Mesenteric fat pad (tissue), 1 donor: ENCODE measurements at places on chromosomes 5 and 9. TPM values are rescaled to one million over a fixed set of nuclear protein-coding genes. Genes with fewer than 3 reads are reported as not detected.

The PTGS1 gene
- total RNA-seq: 16.5 TPM

DNA sequence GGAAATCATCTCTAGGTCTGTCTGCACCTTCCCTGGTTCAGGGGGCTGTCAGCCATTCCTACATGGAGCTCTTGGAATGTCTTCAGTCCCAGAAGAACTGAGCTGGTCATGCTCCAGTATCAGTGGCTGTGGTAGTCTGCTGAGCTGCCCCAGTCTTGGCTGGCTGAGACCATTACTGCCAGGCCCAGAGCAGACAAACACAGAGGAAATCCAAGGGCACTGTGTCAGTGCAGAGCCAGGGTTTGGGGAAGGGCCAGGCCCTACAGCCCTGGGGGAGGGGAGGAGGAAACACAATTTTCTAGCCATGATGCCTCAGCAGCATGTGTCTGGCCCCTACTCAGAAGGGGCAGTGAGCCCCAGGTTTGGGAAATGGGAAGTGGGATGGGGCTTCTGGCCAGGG lies 58.4 kb downstream of the ARHGEF37 start:
- peak; percentile 83 for DNase-seq

- DNase-seq: no peak
Observed at GRCh38 chr5:106656821-106657220, 1013.9 kb downstream of the EFNA5 start.

- no peak for DNase-seq
Observed at GRCh38 chr9:110951805-110952539, 86.3 kb downstream of the LPAR1 start.

The MAP1B gene
- 121 TPM for total RNA-seq

GRCh38 chr5:54120473-54120872 lies 189.9 kb downstream of the ARL15 start:
- DNase-seq: no peak

GRCh38 chr9:16413509-16414016 lies 456.9 kb downstream of the BNC2 start:
- DNase-seq: no peak

The ABITRAM gene
- 10.4 TPM for total RNA-seq

DNA sequence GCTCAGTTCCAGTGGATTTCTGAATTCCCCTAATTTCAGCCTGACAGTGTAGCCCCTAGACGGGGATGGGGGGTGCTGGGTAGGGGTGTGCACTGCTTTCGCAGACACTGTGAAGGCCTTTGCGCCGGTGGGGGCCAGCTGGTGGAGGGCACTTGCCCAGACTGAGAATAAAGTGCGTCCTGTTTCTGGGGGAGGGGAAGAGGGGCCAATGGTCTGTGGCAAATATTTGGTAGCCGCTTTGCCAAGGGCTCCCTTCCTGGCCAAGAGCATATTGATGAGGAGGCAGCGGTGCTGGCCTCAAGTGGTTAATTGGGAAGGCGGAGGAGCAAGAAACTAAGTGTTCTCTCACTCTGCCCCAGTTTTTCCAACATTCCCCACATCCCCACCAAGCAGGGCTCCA lies 1.4 kb downstream of the CXCL14 start:
- no peak for DNase-seq

GRCh38 chr9:113998525-113999255 lies 79.4 kb downstream of the AMBP start:
- peak; percentile 55 for DNase-seq

- no peak for DNase-seq
Observed at GRCh38 chr5:125129151-125129806, 382.8 kb upstream of the ZNF608 start.

GRCh38 chr9:15205632-15206420 lies 101.2 kb downstream of the TTC39B start:
- no peak for DNase-seq

GRCh38 chr9:35562895-35563780 lies 41.9 kb upstream of the TESK1 start:
- DNase-seq: no peak

The HSDL2 gene
- 90.0 TPM for total RNA-seq

GRCh38 chr9:22657713-22658112 lies 211.1 kb downstream of the DMRTA1 start:
- no peak for DNase-seq

The HK3 gene
- total RNA-seq: 41.1 TPM

DNA sequence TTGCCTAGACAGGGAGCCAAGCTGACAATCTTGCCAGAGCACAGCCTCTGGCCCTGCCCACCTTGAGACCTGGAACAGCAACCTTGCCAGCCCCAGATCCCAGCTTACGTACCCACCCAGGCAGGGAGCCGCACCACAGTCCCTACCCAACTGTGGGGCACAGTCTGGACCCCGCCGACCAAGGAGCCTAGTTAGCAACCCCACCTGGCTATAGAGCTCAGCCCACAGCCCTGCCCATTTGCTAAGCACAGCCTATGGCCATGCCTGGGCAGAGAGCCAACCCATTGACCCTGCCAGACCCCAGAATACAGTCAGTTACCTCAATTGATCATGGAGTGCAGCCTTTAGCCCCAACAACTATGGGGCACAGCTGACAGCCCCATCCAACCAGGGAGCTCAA lies 97.9 kb upstream of the SH3GL2 start:
- no peak for DNase-seq

The PROP1 gene
- not detected for total RNA-seq

The CACFD1 gene
- total RNA-seq: 9.3 TPM

DNA sequence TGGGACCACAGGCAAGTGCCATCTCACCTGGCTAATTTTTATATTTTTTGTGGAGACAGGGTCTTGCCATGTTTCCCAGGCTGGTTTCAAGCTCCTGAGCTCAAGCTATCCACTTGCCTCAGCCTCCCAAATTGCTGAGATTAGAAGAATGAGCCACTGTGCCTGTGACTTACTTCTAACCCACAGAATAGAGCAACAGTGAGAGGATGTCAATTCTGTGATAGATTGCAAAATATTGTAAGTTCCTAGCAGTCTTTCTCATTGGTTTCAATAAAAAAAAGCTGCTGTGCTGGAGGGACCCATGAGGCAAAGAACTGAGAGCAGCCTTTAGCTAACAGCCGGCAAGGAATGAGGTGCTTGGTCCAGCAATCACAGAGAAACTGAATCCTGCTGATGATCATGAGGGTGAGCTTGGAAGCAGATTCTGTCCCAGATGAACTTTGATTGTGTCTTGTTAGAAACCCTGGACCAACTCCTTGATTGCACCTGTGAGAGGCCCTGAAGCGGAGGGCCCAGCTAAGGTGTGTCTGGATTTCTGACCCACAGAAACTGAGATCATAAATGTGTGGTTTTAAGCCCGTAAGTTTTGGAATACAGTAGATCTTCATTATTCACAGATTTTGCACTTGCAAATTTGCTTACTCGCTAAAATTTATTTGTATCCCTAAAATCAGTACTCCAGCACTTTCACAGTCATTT lies 149.7 kb downstream of the GCNT1 start:
- no peak for DNase-seq

The PCDHAC2 gene
- 1.1 TPM for total RNA-seq

DNA sequence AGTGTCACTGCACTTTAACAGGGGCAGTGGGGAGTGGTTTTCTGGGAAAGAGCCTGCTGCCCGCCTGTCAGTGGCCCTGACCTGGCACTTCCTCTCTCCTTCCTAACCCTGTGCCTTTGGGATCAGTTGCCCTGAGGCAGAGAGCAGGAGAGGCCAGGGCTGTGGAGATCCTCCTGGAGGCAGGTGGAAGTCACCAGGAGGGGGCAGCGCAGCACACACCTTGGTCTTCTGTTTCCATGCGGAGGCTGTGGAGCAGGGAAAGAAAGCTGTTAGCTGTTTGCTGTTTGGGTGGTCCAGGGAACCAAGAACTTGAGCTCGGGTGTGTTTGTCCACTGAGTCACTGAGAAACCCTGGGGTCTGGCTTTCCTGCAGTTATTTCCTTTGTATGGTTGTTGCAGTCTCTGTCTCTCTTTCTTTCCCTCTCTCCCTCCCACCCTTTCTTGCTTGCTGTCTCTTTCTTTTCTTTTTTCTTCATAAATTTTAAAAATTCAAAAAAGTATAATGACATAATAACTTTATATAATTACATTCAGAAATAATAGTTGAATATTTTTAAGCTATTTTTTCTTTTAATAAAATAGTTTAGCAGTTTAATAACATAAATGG lies 28.1 kb downstream of the NTRK2 start:
- DNase-seq: no peak

DNA sequence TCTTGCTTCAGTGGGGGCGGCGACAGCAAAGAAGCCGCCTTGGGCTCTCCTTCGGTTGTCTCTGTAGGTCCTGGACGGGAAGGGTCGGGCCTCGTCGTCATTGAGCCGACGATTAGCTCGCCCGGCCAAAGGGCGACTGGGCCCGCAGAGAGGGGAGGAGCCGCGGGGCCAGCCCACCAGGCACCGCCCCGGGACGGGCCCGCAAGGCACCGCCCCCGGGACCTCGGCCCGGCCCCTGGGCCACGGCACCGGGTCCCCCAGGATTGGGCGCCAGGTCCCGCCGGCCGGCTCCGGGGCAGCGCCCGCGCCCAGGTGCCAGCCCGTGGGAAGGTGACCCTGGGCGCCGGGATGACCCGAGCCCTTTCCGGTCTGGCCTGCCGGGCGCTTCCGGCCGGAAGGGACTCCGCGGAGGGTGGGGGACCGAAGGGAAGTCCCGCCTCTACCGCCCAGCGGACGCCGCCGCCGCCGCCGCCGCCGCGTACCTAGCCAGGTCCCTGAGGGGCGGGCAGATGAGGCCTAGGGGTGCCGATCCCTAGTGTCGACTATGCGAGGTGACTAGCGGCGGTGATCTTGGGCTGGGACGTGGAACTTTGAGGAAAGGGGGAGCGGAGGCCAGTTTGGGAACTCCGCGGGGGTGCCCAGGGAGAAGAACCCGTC lies at the start of the genes GBA2 and RGP1:
TSS of gene GBA2 (minus strand) at position 371 of the 657 bp plus-strand sequence. CDS start 524 bp downstream, outside the sequence.
TSS of gene RGP1 (plus strand) at position 430 of the 657 bp plus-strand sequence. CDS start 469 bp downstream, outside the sequence.
- peak; percentile 96 for DNase-seq

DNA sequence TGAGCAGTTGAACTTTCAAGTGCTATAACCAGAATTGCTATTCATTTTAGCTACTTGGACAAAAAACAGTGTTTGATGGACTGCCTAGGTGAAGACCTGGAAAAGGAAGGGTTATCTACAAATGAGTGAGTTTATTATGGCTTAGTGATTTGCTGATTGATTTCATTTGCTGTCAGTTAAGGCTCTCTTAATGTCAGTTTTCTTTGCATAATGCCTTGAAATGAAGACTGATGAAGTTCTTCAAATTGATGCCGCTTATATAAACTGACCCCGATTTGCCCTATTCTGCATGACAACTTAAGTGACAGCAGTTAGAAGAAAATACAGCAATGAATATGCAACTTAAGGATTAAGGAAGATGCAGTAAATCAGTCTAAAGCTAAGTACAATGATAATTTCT lies 332.6 kb downstream of the CCDC171 start:
- DNase-seq: no peak

DNA sequence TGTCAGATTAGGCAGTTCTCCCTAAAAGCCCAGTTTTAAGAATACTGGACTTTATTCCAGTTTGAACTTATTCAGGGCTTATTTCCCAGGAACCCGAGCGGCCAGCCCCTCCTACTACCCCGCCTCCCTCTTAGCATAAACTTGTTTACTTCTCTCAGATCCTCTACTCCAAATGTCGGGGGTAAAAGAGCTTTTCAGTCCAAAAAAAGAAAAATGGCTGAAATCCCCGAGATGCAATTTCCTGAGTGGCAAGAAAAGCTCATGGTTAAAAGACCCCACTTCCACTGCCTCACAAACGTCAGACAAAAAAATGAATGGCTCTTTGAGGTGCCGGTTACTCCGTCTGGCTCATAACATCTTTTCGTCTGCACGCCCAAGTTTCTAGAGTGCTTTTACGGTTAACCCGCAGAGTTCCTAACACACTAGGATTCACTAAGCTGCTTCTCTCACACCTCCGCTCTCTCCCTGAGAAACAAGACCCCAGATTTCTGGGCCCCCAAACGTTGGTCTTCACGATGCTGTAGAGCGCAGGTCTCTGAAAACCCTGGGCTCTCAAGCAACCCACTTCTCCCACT lies 402 bp downstream of the BRD8 start:
- no peak for DNase-seq

- no peak for DNase-seq
Observed at GRCh38 chr5:36703245-36703860, 96.9 kb downstream of the SLC1A3 start.

DNA sequence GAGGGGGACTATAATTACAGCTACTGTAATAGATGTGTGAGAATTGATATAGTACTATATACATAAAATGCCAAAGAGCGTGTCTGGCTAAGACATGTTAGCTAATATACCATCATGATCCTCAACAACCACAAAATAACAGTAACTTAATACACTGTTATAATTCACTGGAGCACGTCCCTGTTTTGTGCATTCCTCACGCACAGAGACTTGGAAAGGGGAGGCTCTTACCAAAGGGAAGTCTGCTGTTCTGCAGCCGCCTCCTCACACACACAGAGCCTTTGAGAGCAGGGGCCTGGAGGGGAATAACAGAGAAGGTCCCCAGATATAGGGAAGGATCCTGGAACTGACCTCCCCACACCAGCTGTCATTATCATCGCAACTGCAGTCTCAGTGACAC lies 97.3 kb downstream of the ANKRD18A start:
- DNase-seq: no peak

GRCh38 chr9:11023201-11023600 lies 410.4 kb upstream of the PTPRD start:
- DNase-seq: no peak

The NOXA1 gene
- total RNA-seq: 3.2 TPM

GRCh38 chr5:95304711-95305110 lies 19.8 kb upstream of the MCTP1 start:
- no peak for DNase-seq

DNA sequence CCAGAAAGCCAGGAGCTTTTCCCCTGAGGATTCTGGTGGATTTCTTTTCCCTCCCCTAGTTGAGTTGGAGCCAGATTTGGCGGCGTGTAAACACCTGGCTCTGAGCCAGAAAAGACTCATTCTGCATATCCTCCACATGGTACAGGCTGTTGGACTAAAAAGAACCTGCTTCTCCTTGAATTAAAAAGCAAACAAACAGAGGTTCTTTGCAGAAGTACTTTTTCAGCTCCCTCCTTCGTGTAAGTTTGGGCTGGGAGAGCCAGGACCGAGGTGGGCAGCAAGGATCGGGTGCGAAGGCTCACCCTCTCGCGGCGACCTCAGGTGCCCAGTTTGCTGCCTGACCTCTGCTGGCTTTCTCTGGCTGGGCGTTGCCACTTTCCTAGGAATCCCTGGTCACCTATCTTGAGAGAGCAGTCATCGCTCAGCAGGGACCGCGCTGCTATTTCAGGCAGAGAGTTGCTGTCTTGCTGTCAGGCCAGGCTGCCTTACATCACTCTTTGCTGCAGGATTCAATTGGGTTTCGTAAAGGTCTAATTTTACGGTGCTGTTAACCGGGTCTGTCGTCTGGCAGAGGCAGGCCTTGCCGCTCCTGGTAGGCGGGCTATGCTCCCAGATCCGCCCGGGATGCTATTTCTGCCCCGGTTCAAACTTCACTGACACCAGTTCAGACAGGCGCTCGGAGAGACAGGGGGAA lies 3.2 kb downstream of the PAPPA start:
- no peak for DNase-seq

GRCh38 chr9:13001989-13002580 lies 227.3 kb downstream of the LURAP1L start:
- no peak for DNase-seq

The PLPP7 gene
- 13.9 TPM for total RNA-seq

DNA sequence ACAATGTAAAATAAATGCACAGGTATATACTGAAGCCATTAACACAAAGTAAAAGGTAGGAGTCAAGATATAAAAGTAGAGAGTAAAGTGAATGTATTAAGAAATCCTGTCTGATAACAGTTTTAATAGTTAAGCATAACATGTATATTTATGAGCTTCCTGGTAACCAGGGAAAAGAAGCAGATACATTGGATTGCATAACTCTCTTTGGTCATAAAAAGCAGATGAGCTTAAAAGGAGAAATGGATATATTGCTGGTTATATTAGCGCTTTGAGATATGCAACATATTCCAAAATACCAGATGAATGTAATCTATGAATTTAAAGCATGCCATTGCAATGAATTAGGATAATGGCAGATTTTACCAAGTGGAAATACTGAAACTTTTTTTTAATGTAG lies 6.2 kb upstream of the TNFSF8 start:
- no peak for DNase-seq

The PCDHGA3 gene
- 2.2 TPM for total RNA-seq

The SLC12A2 gene
- 14.0 TPM for total RNA-seq
